ENCODE measurements at places on chromosomes 13 and 19. TPM values are rescaled to one million over a fixed set of nuclear protein-coding genes. Genes with fewer than 3 reads are reported as not detected.

GRCh38 chr19:15437355-15438123 is 12.2 kb downstream of the WIZ start:
- peaks cover 11% of the 10 kb centered on the region for H3K4me1 ChIP-seq
- no peak for DNase-seq
- H3K27me3 ChIP-seq = no peaks in the 10 kb centered on the region
- no peaks in the 10 kb centered on the region for H3K36me3 ChIP-seq
- no peak overlapping the region for H3K27ac ChIP-seq
- no peak overlapping the region for H3K4me3 ChIP-seq

GRCh38 chr19:45607071-45608029 is 5.3 kb upstream of the GPR4 start:
- DNase-seq = peak; percentile 24
- H3K27me3 ChIP-seq = peaks cover 11% of the 10 kb centered on the region
- H3K4me3 ChIP-seq = no peak overlapping the region
- peaks cover 12% of the 10 kb centered on the region for H3K4me1 ChIP-seq
- peak overlapping the region; percentile 88 for H3K27ac ChIP-seq

- no peaks in the 10 kb centered on the region for H3K36me3 ChIP-seq
- no peak for DNase-seq
- H3K4me1 ChIP-seq = peaks cover 1% of the 10 kb centered on the region
- H3K27me3 ChIP-seq = peaks cover 66% of the 10 kb centered on the region
- H3K27ac ChIP-seq = no peak overlapping the region
Observed at GRCh38 chr13:25046985-25047511, 48.9 kb upstream of the PABPC3 start.

- peaks cover 9% of the 10 kb centered on the region for H3K4me1 ChIP-seq
- H3K4me3 ChIP-seq = no peak overlapping the region
- no peak overlapping the region for H3K27ac ChIP-seq
- no peaks in the 10 kb centered on the region for H3K27me3 ChIP-seq
- DNase-seq = no peak
Observed at GRCh38 chr19:7382694-7383093, 34.0 kb downstream of the ARHGEF18 start.

DNA sequence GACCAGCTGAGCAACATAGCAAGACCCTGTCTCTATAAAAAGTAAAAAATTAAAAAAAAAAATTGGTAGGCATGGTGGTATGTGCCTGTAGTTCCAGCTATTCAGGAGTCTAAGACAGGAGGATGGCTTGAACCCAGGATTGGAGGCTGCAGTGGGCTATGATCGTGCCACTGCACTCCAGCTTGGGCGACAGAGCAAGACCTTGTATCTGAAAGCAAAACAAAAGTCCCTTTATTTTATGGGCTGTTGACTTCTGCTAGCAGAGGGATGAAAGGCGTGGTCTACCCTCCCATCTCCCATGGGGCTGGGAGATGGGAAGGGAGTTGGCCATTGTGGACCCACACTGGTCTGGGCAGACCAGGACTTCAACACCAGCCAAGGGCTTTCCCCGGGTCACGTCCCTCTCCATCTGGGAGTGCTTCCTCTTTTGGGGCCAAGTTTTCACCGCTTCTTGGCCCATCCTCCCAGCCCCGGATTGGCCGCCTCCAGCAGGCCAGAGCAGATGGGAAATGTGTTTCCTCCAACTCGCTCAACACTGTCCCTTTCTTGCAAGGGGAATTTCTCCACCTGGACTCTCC is 2.2 kb upstream of the TNFSF9 start:
- H3K27me3 ChIP-seq = peaks cover 27% of the 10 kb centered on the region
- H3K36me3 ChIP-seq = no peaks in the 10 kb centered on the region
- H3K27ac ChIP-seq = no peak overlapping the region
- peaks cover 23% of the 10 kb centered on the region for H3K4me1 ChIP-seq
- DNase-seq = no peak

DNA sequence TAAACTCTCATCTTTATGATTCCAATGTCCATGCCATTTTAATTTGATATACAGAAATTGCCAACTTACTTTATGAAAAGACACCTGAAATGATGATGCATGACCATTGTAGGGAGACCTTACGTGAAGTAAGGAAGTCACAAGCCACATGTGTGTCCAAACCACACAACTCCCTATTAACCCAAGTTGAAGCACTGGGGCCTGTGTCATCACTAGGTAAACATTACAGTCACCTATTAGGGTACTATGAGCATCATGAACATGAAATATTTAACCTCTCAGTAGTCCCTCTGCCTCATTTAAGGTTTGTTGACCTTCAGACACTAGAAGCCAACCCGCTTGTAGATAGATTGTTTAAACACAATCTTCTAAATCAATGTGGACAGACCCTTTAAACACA is 576.9 kb downstream of the IRS2 start:
- no peak for DNase-seq
- H3K27ac ChIP-seq = no peak overlapping the region
- H3K4me3 ChIP-seq = no peak overlapping the region
- peaks cover 1% of the 10 kb centered on the region for H3K27me3 ChIP-seq

DNA sequence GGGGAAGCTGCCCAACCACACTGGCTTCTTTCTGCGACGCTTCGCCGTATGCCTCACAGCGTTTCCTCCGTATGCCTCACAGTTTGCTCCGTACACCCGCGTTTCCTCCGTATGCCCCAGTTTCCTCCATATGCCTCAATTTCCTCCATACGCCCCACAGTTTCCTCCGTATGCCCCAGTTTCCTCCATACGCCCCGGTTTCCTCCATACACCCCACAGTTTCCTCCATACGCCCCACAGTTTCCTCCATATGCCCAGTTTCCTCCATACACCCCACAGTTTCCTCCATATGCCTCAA is 22.6 kb downstream of the GAS6 start:
- no peak overlapping the region for H3K4me3 ChIP-seq
- no peak for DNase-seq
- peaks cover 21% of the 10 kb centered on the region for H3K4me1 ChIP-seq
- no peaks in the 10 kb centered on the region for H3K36me3 ChIP-seq

- no peak for DNase-seq
- peaks cover 34% of the 10 kb centered on the region for H3K27me3 ChIP-seq
- peaks cover 14% of the 10 kb centered on the region for H3K4me1 ChIP-seq
- no peaks in the 10 kb centered on the region for H3K36me3 ChIP-seq
- H3K4me3 ChIP-seq = no peak overlapping the region
Observed at GRCh38 chr13:48165063-48165462, 67.9 kb upstream of the ITM2B start.

DNA sequence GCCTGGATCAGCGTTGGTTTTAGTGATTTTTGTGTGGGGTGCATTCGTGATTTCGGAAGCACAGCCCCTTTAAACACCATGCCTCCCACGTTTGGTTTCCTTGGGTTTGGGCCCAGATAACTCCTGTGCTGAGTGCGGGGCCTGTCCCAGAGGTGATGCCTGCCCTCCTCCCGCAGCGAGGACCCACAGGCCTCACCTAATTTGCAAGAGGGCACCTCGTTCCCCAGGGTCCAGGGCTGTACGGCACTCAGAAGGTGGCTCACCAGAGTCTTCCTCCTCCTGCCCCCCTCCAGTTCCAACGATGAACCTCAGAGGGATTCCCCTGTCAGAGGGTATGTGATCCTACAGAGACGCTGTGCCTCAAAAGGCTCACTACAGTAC is 54.3 kb upstream of the SOX1 start:
- no peaks in the 10 kb centered on the region for H3K36me3 ChIP-seq
- no peak overlapping the region for H3K4me3 ChIP-seq
- H3K4me1 ChIP-seq = no peaks in the 10 kb centered on the region

GRCh38 chr13:25806264-25806974 is 245.4 kb downstream of the SHISA2 start:
- H3K4me1 ChIP-seq = peaks cover 12% of the 10 kb centered on the region
- H3K27ac ChIP-seq = peak overlapping the region; percentile 46
- H3K4me3 ChIP-seq = no peak overlapping the region
- H3K27me3 ChIP-seq = no peaks in the 10 kb centered on the region
- DNase-seq = no peak

DNA sequence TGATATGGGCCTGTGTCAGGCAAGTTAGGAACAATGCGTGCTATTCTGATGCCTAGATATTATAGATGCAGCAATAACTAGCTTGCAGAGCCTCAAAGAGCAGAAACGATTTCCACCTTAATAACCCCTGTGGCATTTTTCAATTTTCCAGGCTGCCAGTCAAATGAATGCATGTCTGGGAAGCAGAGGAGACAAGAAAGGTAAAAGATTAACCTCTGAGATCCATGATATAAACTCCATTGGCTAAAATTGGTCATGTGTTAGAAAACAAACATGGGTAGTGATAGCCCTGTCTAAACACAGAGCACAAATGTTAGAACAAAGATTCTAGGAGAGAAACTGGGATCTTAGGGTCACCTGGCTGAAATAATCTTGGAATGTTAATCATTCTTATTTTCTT is 811.1 kb downstream of the DIAPH3 start:
- no peak overlapping the region for H3K4me3 ChIP-seq
- H3K27me3 ChIP-seq = no peaks in the 10 kb centered on the region

- H3K4me3 ChIP-seq = no peak overlapping the region
- DNase-seq = no peak
- no peaks in the 10 kb centered on the region for H3K27me3 ChIP-seq
- no peak overlapping the region for H3K27ac ChIP-seq
Observed at GRCh38 chr19:30350692-30351663, 21.2 kb upstream of the ZNF536 start.

GRCh38 chr13:63741029-63741813 is 2325.6 kb upstream of the PCDH20 start:
- H3K4me1 ChIP-seq = no peaks in the 10 kb centered on the region
- DNase-seq = no peak
- H3K36me3 ChIP-seq = no peaks in the 10 kb centered on the region
- H3K4me3 ChIP-seq = no peak overlapping the region
- no peak overlapping the region for H3K27ac ChIP-seq
- H3K27me3 ChIP-seq = no peaks in the 10 kb centered on the region

- no peaks in the 10 kb centered on the region for H3K27me3 ChIP-seq
- H3K4me1 ChIP-seq = no peaks in the 10 kb centered on the region
- no peak overlapping the region for H3K27ac ChIP-seq
Observed at GRCh38 chr19:47757617-47758442, 12.5 kb downstream of the NOP53 start.

- H3K27ac ChIP-seq = no peak overlapping the region
- peaks cover 6% of the 10 kb centered on the region for H3K27me3 ChIP-seq
- no peaks in the 10 kb centered on the region for H3K4me1 ChIP-seq
- no peak overlapping the region for H3K4me3 ChIP-seq
- DNase-seq = no peak
- H3K36me3 ChIP-seq = no peaks in the 10 kb centered on the region
Observed at GRCh38 chr13:94308832-94309231, 170.7 kb downstream of the DCT start.

- H3K27ac ChIP-seq = peak overlapping the region; percentile 56
- H3K27me3 ChIP-seq = peaks cover 7% of the 10 kb centered on the region
- peak overlapping the region; percentile 55 for H3K4me3 ChIP-seq
- peaks cover 39% of the 10 kb centered on the region for H3K4me1 ChIP-seq
- peak; percentile 46 for DNase-seq
Observed at GRCh38 chr19:39679056-39679790, 23.5 kb downstream of the LGALS16 start.

DNA sequence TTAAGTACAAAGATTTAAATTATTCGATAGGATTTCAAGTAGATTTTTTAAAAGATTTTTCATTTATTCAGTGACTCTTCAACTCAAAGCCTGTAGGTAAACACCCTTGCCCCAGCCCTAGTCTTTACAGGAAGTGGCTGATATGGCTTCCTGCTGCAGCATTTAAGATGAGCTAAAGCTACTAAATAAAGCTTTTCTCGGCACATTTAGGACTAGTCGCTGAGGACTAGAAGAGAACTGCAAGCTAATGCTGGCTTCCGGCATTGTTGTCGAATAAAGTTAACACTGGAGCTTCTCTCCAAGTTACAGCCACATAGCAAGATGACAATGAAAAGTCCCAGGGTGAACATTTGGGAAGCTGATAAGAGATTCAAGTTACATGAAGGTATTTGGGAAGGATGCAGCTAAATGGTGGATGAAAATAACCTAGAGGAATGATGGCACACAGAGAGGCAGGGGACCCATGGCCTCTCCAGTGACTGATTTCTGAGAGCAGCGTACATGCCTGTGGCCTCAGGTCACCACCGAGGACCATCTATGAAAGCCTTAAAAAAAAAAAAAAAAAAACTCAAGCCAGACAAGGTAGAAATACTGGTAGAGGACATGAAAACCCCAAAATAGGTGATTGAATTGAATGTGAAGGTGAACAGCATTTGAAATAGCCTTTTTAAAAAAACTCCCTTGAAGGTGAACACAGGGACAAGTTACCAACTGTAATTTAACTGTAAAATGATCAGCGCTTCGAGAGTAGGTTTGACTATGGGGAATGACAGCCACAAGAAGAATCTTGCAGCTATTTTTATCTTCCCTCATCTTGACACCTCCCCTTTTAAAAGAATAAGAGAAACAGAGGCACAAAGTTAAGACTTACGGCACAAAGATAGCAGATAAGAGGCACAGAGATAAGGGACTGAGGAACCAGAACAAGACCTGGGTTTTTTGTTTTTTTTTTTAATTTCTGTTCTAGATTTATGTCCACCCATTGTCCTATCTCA is 155.4 kb downstream of the DCT start:
- no peaks in the 10 kb centered on the region for H3K27me3 ChIP-seq
- peak; percentile 21 for DNase-seq
- peaks cover 40% of the 10 kb centered on the region for H3K4me1 ChIP-seq
- no peaks in the 10 kb centered on the region for H3K36me3 ChIP-seq

DNA sequence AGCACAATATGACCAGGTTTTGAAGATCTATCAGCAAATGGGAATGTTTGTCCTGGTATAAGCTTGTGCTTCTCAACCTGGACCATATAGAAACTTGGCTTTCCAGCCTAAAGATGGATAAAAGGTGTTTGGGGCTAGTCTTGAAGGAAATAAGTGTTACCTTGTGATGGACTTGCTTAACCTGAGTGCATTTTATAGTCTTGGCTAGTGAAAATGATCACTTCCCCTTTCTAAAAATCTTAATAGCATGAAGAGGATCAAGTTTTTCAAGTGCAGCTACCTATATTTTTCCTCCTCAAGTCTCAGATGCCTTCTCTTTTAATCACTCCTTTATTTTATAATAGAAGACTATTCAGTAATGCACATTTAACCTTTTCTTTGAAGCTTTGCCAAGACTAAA is 919.8 kb upstream of the SLITRK1 start:
- H3K27ac ChIP-seq = no peak overlapping the region
- no peaks in the 10 kb centered on the region for H3K4me1 ChIP-seq
- H3K27me3 ChIP-seq = no peaks in the 10 kb centered on the region
- no peak for DNase-seq
- H3K36me3 ChIP-seq = no peaks in the 10 kb centered on the region

The HRC gene
- total RNA-seq = not detected

The IL12RB1 gene
- total RNA-seq = 43.3 TPM

The DCT gene
- total RNA-seq = not detected

The TDRD12 gene
- total RNA-seq = 0.07 TPM

The SKA3 gene
- 29.4 TPM for total RNA-seq

The NPHS1 gene
- not detected for total RNA-seq

The PTH2 gene
- total RNA-seq = not detected

The ZNF429 gene
- 3.1 TPM for total RNA-seq

The KRTDAP gene
- not detected for total RNA-seq

The DHDH gene
- not detected for total RNA-seq

The ZNF699 gene
- 5.2 TPM for total RNA-seq

The APOC4 gene
- not detected for total RNA-seq

The MADCAM1 gene
- 0.21 TPM for total RNA-seq
